HTR-8/SVneo (cell line): ENCODE measurements at places on chromosomes 1 and 21.

DNA sequence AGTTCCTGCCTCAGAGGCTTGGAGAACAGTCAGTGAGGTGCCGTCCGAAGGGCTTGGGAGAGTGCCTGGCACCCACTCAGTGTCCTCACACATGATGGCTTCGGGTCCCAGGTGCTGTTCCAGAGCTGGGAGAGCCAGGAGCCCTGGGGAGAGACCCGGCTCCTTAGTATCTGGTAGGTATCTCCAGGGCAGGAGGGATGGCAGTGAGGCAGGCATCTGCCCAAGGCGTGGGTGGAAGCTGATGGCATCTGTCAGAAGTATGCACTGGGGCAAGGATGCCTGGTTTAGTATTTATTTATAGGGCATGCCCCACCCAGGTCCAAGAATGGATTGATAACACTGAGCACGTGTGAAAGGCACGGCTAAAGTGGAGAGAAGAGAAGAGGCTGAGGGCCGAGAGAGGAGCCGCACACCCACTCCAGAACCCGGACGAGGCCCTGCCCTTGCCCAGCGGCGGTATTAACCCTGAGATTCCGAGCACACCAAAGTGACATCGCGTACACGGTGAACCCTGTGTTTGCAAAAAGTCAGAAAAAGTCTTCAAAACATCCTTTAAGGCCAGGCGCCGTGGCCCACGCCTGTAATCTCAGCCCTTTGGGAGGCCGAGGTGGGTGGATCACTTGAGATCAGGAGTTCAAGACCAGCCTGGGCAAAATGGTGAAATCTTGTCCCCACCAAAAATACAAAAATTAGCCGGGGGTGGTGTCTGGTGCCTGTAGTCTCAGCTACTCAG, 2.4 kb downstream of the TP73 start:
- no peak for DNase-seq

DNA sequence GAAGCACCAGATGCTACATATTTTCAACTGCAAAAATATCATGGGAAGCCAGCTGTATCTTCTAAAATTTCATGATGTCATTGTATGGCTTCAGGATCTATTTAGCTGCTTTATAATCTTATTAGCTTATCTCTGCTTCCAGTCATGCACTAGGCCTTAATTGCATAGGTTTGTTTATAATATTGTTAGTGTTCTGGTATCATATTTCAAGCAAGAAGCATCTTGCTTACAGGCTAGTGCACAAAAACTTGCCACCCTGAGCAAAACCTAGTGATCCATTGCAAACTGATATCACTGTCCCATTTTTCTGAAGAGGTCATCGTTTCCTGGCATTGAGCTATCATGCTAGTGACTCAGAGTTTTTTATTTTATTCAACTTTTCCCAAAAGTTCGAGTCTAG, 15.7 kb upstream of the NRIP1 start:
- no peak for DNase-seq

DNA sequence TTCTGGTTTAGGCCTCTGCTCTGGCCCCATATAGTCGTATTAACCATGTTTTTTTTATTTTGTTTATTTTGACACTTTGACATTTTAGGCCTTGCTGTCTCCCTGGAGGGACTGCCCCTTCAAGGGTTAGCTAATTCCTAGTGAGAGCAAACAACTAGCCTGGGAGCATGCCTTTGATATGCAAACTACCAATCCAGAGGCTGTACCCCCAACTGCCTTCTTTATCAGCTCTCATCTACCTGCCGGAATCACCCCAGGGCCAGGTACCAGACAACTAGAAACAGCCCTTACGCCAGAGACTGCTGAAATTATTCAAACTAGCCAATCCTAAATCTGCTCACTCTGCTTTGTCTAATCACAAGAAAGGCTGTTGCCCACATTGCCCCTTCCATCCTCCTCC, 13.0 kb upstream of the ST6GALNAC5 start:
- no peak for DNase-seq

GRCh38 chr1:112651205-112651604, 23.3 kb upstream of the MOV10 start:
- DNase-seq, result no peak

- DNase-seq, result no peak
Observed at GRCh38 chr1:65255035-65255655, 54.2 kb upstream of the DNAJC6 start.

DNA sequence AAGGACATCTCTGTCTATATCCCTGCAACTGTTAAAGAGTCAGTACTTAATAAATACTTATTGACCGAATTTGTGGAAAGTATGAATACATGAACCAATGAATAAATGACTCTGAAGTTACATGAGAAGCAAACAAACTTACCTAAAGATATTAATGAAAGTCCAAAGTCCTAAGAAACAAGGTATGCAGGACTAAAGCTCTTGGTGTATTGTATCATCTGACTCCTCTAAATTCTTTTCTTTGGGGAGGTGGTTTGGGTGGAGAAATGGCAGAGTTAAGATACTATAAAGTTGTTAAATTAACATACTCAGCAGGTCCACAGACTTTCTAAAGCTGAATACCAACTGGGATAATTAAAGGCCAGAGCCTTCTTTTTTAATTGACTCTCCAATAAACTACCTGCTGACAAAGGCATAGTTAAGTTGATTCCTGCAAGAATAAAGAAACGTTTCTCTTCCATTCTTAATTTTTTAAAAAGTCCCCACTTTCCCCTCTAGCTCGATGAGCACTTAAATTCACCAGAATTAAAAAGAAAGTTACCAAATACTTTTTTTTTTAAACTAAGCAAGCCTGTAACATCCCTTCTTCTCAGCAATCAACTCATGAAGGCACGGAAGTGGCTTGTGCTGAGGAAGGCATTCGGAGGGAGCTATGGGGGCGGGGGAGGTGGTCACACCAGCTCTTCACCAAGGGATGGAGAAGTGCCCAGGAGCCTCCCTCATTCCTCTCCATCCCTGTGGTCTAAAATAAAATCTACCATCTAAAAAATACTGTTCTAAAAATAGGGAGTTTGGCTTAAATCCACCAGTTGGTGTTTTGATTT, 61.1 kb downstream of the GADD45A start:
- DNase-seq, result no peak

GRCh38 chr1:155014709-155015508, 12.3 kb downstream of the ZBTB7B start:
- no peak for DNase-seq

GRCh38 chr1:52127181-52128180, 14.4 kb upstream of the ZFYVE9 start:
- peak; percentile 63 for DNase-seq

- DNase-seq, result no peak
Observed at GRCh38 chr1:61053712-61054600, 28.4 kb upstream of the NFIA start.

DNA sequence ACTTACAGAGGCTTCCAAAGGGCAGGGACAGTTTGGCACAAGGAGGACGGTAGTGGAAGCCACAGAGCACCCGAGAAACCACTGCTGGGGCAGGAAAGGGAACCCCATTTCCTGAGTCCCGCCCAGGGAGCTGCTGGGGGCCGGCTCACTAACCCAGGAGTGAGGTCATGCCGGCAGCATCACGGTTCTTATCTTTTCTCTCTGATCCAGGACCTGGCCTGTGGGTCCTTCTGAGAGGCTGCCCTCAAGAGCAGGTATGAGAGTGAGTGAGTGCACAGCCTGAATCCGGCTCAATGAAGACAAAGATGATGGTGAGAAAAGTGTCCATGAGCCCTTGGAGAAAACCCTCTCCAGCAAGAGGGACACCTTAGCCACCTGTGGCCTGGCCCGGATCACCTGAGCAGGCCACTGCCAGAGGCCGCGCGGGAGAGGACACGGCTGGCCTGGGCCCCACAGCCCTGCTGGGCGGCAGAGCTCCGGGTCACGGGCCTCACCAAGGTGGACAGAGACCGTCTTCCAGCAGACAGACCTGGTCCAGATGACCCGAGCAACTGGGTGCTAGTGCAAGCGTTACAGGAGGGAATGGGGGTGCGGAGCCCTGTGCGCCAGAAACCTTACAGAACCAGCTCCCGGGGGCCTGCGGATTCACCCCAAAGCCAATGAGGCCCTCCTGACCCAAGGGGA, 94.9 kb downstream of the RIPK4 start:
- no peak for DNase-seq

DNA sequence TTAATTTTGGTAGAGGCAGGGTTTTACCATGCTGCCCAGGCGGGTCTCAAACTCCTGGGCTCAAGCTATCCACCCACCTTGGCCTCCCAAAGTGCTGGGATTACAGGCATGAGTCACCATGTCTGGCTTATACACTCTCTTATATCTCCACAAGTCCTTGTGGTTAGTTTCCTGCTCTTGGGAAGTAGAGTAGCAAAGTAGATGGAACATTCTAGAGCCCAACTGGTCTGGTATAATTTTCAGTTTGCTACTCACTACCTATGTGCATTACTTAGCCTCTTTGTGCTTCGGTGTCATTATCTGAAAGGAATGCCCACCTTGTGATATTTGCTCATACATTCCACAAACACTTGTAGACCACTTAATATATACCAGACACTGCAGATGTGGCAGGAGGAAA, 96.6 kb upstream of the IPO9 start:
- DNase-seq, result no peak

GRCh38 chr1:45862008-45862407, 58.6 kb downstream of the MAST2 start:
- no peak for DNase-seq

DNA sequence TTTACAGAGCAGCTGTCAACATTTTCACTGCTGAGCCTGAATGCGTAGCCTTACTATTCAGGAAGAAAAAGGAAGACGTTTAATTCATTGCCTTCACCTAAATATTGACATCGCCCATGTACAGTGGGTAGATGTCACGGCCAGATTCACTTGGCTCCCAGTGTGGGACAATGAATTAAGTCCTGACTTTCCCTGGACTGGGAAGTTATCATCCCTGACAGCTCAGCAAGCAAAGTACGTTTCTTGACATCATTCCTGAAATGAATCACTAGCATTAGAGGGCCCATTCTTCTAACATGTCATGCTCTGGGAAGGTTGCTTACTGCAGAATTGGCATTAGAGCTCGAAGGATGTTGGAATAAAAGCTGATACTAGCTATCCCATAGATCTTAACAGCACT, 37.8 kb downstream of the LRRC53 start:
- DNase-seq, result no peak

- no peak for DNase-seq
Observed at GRCh38 chr1:66535853-66536252, 1.9 kb downstream of the SGIP1 start.

- DNase-seq, result no peak
Observed at GRCh38 chr1:15236321-15236721, 10.7 kb upstream of the FHAD1 start.
